Stimulated activated naive B cell treated with anti-CD40 and anti-IgM and Interleukin-4, amounts not matched to agents 10 μg/mL and 1 μg/mL and 100 μg/mL, for 72 hours (primary cell): ENCODE measurements at places on chromosomes 6 and 20.

DNA sequence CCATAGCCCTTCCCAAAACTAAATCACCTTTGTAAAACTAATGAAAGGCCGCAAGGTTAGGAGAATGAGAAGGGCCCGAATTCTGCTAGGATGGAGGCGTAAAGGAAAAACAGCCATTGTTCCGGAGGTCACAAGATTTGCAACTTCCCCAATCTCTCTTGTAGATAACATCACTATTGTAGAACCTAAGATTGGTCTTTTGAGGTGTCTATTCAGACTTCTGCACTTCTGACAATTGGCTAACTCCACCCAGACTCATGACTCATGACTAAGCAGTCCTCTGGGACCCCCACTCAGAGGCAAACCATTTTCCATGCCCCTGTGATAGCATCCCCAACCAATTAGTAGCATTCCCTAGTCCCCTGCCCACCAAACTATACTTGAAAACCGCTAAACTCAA is 210.5 kb upstream of the SHLD1 start:
- H3K4me1 ChIP-seq = peaks cover 14% of the 10 kb centered on the region
- DNase-seq = no peak

- DNase-seq = no peak
- H3K27me3 ChIP-seq = peaks cover 11% of the 10 kb centered on the region
- H3K27ac ChIP-seq = no peak overlapping the region
- peak overlapping the region; percentile 41 for H3K4me3 ChIP-seq
- H3K4me1 ChIP-seq = peaks cover 21% of the 10 kb centered on the region
Measured at GRCh38 chr20:50189681-50190250, 864 bp upstream of the CEBPB start.

- peak overlapping the region; percentile 89 for H3K4me3 ChIP-seq
- H3K27ac ChIP-seq = peak overlapping the region; percentile 86
- H3K4me1 ChIP-seq = peaks cover 43% of the 10 kb centered on the region
- DNase-seq = peak; percentile 24
- no peaks in the 10 kb centered on the region for H3K36me3 ChIP-seq
Measured at GRCh38 chr6:106098383-106099234, 12.5 kb downstream of the PRDM1 start.

- DNase-seq = peak; percentile 41
- H3K4me1 ChIP-seq = peaks cover 26% of the 10 kb centered on the region
- H3K27ac ChIP-seq = peak overlapping the region; percentile 93
- peak overlapping the region; percentile 76 for H3K4me3 ChIP-seq
Measured at GRCh38 chr6:24743265-24743943, 24.4 kb upstream of the C6orf62 start.

DNA sequence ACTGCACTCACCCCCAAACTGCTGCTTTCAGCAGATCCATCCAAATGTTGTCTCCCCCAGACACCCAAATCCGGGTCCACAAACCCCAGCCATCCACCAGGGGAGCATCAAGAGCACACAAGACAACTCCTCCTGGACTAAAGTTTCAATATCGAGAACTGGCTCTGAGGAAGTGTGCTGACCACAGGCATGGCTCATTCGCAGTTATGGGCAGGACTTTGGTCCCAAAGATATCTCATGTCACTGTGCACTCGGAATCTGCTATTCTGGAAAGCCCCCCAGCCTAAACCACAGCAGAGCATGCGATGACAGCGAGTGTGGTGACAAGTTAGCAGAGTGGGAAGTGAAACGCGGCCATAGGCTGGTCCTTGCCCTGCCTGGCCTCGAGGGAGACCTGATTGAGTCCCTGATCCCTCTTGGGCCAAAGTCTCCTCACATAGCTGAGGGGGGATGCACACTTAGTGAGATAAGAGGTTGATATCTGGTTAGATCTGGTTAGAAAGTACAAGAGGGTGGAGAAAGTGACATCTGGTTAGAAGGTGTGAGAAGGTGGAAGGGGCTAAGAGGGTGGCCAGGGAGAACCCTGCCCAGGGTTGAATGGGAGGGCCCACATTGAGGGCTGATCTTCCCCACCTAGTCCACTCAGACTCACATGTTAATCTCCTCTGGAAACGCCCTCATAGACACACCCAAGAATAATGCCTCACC is 149.7 kb downstream of the MRPL14 start:
- H3K4me1 ChIP-seq = peaks cover 9% of the 10 kb centered on the region
- H3K27ac ChIP-seq = peak overlapping the region; percentile 38
- DNase-seq = peak; percentile 53
- no peaks in the 10 kb centered on the region for H3K36me3 ChIP-seq
- peaks cover 34% of the 10 kb centered on the region for H3K27me3 ChIP-seq
- H3K4me3 ChIP-seq = no peak overlapping the region

DNA sequence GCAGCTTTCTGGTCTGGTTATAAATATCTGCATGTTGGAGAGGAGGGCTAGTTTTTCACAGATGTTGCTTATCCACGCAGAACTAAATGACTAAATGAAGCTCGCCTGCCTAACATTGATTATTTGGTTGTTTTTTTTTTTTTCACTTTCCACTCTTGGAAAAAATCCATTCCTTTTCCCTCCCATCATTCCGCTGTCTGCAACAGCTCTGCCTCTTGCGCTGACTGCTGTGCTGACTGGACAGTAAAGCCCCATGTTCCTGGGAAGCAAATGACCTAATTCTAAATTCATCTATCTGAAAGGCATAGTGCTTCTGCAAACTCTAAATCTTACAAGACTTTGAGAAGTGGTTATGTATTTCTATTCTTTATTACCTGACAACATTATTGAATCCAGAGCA is 255.5 kb upstream of the PLN start:
- H3K27me3 ChIP-seq = peaks cover 17% of the 10 kb centered on the region
- DNase-seq = no peak
- H3K4me3 ChIP-seq = no peak overlapping the region
- no peak overlapping the region for H3K27ac ChIP-seq
- no peaks in the 10 kb centered on the region for H3K4me1 ChIP-seq
- no peaks in the 10 kb centered on the region for H3K36me3 ChIP-seq

DNA sequence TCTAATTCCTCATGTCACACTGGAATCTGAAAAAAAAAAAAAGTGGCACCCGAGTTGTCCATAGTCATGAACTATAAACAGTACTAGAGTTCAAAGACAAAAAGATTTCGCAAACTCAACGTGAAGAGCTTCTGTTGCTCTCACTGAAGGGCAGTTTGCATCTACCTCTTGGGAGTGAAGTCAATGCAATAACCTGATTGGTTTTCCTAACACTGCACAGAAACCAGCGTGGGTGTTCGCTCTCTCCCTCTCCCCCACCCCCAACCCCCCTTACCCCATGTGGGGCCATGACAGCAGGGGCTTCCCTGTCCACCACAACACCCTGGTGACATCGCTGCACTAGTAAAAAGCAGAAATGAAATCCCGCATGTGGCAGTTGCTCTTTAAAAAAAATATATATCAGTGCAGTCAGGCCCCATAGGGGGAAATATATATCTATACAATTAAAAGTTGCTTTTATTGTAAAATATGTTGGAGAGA is 66.9 kb downstream of the GMPR start:
- no peaks in the 10 kb centered on the region for H3K27me3 ChIP-seq
- H3K4me1 ChIP-seq = peaks cover 22% of the 10 kb centered on the region
- no peak overlapping the region for H3K27ac ChIP-seq
- DNase-seq = peak; percentile 68
- no peak overlapping the region for H3K4me3 ChIP-seq
- H3K36me3 ChIP-seq = peaks cover 57% of the 10 kb centered on the region

DNA sequence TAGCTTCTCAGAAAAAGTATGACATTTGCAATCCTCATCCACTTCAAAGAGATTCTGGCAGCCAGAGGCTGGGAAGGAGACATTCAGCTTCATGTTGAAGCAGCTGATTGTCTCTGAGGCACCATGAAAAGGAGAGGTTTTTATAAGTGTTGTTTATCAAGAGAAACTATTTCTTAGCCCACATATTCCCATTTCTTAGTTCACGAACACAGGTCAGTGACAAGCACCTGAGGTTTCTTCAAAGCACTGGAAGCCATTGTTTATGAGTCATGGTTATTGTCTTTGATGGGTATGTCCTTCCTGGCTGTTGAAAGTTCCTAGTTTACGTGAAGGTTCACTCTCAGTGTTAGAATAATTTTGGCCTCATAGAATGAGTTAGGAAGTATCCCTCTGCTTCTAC is 3.0 kb upstream of the DDX43 start:
- H3K4me3 ChIP-seq = no peak overlapping the region
- H3K27me3 ChIP-seq = no peaks in the 10 kb centered on the region
- H3K4me1 ChIP-seq = no peaks in the 10 kb centered on the region
- no peak for DNase-seq
- H3K36me3 ChIP-seq = no peaks in the 10 kb centered on the region
- no peak overlapping the region for H3K27ac ChIP-seq

DNA sequence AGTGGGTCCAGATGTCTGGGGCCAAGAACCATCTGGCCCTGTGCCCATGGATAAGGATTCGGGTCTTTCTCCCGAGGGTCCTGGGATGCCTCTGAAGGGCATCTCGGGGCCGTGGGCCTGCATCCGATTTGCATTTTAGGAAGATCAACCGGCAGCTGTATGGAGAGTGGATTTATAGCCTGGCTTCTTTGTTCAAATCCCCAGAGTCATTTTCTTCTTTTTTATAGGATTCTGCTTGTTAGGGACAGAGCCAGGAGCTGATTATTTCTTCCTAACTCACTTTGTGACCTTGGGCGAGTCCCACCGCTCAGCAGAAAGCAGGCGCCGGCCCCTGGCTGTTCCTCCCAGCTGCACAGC is 52.9 kb upstream of the APCDD1L start:
- no peak for DNase-seq
- H3K27ac ChIP-seq = no peak overlapping the region
- peaks cover 3% of the 10 kb centered on the region for H3K36me3 ChIP-seq
- H3K4me1 ChIP-seq = no peaks in the 10 kb centered on the region
- no peak overlapping the region for H3K4me3 ChIP-seq

- no peaks in the 10 kb centered on the region for H3K36me3 ChIP-seq
- no peak for DNase-seq
- no peak overlapping the region for H3K4me3 ChIP-seq
- H3K27me3 ChIP-seq = peaks cover 32% of the 10 kb centered on the region
Measured at GRCh38 chr6:43695215-43695966, 7.8 kb upstream of the MRPS18A start.

GRCh38 chr6:102928109-102928508 is 1534.6 kb downstream of the GRIK2 start:
- no peaks in the 10 kb centered on the region for H3K36me3 ChIP-seq
- no peak overlapping the region for H3K27ac ChIP-seq
- H3K4me3 ChIP-seq = no peak overlapping the region
- H3K4me1 ChIP-seq = no peaks in the 10 kb centered on the region
- no peaks in the 10 kb centered on the region for H3K27me3 ChIP-seq

DNA sequence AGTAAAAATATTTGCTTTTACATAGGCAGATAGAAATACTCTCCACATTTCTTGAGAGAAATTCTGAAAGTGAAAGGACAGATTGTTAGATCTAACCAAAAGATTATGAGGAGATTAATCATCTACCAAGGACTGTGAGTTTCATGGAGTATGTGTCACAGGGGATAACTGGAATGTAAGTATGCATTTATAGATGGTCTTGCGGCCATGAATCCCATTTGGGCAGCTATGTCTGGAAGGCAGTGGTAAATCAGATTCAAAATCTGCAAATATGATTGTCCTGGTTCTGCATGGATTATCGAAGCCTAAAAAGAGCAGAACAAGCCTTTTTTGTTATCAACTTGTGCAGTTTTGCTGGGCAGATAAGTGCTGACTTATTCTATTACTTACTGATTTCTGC is 293.8 kb downstream of the RFPL4B start:
- DNase-seq = no peak
- no peaks in the 10 kb centered on the region for H3K27me3 ChIP-seq
- H3K36me3 ChIP-seq = no peaks in the 10 kb centered on the region
- no peak overlapping the region for H3K27ac ChIP-seq
- no peak overlapping the region for H3K4me3 ChIP-seq

DNA sequence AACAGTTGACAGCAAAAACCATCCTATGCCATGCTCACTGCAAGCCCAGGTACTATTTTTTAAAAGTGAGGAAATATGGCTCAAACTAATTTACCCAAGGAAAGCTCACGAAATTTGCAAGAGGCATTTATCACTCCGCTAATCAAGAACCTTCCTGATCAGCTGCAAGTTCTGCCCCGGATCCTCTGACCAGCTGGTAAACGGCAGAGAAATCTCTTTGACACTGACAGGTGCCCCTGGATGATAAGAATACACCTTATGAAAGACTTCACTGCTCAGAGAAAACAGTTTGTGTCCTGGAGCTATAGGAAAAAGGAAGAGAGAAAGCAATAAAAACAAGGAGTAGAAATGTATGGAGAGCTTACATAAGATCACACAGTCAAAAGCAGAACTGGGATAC is 6.4 kb downstream of the CNKSR3 start:
- no peak for DNase-seq
- no peak overlapping the region for H3K4me3 ChIP-seq
- no peaks in the 10 kb centered on the region for H3K4me1 ChIP-seq
- H3K27me3 ChIP-seq = peaks cover 36% of the 10 kb centered on the region
- no peak overlapping the region for H3K27ac ChIP-seq

DNA sequence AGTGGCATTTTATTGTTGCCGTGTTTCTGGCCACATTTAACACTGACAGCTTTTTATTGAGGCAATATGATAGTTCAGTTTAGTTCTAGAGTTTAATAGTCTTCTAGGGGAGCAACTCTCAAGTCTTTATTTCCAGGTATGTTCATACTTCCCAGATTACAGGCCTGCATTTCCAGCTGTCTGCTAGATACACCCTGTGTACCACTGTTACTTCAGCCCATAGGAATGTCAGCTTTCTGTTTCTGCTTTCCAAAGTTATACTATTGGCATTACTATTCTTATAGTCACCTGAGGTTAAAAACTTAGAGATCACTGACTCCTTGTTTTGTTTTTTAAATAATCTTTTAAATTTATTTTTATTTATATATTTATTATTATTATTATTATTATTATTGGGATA is 7.6 kb downstream of the ZNF451 start:
- H3K27ac ChIP-seq = no peak overlapping the region
- H3K36me3 ChIP-seq = peaks cover 52% of the 10 kb centered on the region
- H3K4me1 ChIP-seq = peaks cover 15% of the 10 kb centered on the region
- H3K4me3 ChIP-seq = no peak overlapping the region

GRCh38 chr6:100622907-100623692 is 158.4 kb upstream of the SIM1 start:
- H3K27me3 ChIP-seq = no peaks in the 10 kb centered on the region
- H3K4me1 ChIP-seq = no peaks in the 10 kb centered on the region
- H3K36me3 ChIP-seq = peaks cover 47% of the 10 kb centered on the region

DNA sequence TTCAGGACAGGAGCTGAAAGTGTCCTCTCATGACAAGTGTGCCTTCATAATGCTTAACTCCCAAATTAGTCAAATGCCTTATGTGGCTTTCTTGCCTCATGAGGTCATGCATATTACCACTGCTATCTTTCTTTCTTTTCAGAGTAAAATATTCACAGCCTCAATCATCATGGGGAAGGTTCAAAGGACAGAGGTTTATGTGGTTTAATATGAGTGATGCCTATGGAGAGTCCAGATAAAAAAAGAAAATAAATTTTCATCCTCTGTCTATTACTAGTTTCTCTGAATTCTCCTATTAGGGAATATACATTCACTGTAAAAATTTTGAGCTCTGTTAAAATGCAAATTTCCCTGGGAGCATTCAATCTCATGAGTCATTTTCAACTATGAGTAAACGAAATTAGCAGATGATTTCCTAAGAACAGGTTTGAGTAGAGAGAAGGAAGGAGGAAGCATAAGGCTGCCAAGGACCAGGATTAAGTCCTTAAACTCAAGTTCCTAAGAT is 396.9 kb upstream of the ADGRB3 start:
- H3K4me3 ChIP-seq = no peak overlapping the region
- DNase-seq = no peak
- H3K27ac ChIP-seq = no peak overlapping the region
- H3K36me3 ChIP-seq = no peaks in the 10 kb centered on the region
- no peaks in the 10 kb centered on the region for H3K27me3 ChIP-seq
- H3K4me1 ChIP-seq = no peaks in the 10 kb centered on the region

- DNase-seq = no peak
- no peaks in the 10 kb centered on the region for H3K27me3 ChIP-seq
- no peak overlapping the region for H3K4me3 ChIP-seq
- no peaks in the 10 kb centered on the region for H3K4me1 ChIP-seq
- H3K27ac ChIP-seq = no peak overlapping the region
- H3K36me3 ChIP-seq = peaks cover 20% of the 10 kb centered on the region
Measured at GRCh38 chr6:109788687-109789086, 97.6 kb downstream of the FIG4 start.
